ENCODE measurements at places on chromosomes 7 and 10.
A peak's percentile ranks its signal among the peaks of the same experiment; 100 is the strongest.

DNA sequence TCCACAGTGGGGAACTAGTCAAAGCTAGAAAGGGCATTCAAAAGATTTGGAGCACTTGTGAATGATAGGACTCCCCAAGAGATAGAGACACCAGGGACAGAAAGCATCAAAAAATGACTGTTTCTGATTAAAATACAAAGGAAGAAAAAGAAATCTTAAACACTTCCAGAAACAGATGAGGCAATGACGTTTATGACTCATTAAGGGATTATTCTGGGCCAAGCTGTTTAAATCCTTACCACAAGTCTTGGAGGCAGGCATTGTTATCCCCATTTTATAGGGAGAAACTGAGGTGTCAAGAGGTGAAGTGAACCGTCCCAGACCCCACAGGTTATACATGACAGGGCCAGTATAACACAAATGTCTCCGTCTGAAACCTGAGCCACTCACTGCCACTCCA is 68.3 kb upstream of the AMPH start:
- DNase-seq: no peak

DNA sequence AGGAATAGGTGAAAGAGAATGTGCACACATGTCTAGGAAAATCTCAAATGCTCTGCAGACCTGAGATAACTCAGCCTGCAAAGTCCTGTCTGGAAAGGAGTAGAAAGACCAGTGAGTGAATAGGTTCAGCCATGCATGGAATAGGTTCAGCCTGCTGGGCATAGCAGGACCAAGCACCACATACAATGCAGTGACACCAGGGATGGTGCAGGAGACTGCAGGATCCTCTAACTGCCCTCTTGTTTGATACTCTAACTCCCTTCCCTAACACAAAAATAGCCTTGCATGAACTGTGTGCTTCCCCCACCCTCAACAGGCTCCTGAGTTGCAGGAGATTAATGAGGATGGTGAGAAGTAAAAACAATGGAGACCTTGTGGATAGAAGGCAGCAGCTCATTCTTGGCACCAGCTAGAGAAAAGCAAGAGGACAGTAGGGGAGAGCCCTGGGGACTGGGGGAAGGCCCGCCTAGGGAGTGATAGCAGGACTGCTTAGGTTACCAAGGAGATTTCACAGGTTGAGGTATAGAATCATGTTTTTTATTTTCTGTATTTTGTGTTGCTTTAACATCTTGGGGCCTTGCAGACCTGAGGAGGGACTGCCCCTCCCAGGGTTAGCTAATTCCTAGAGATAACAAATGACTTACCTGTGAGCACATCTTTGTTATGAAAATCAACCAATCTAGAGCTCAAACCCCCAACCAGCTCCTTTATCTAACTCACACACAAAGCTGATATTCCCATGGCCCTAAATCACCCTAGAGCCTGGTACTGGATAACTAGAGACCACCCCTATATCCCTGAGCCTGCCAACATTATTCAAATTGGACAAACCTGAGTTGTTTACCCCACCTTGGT is 187.8 kb downstream of the PLPP4 start:
- no peak for DNase-seq

DNA sequence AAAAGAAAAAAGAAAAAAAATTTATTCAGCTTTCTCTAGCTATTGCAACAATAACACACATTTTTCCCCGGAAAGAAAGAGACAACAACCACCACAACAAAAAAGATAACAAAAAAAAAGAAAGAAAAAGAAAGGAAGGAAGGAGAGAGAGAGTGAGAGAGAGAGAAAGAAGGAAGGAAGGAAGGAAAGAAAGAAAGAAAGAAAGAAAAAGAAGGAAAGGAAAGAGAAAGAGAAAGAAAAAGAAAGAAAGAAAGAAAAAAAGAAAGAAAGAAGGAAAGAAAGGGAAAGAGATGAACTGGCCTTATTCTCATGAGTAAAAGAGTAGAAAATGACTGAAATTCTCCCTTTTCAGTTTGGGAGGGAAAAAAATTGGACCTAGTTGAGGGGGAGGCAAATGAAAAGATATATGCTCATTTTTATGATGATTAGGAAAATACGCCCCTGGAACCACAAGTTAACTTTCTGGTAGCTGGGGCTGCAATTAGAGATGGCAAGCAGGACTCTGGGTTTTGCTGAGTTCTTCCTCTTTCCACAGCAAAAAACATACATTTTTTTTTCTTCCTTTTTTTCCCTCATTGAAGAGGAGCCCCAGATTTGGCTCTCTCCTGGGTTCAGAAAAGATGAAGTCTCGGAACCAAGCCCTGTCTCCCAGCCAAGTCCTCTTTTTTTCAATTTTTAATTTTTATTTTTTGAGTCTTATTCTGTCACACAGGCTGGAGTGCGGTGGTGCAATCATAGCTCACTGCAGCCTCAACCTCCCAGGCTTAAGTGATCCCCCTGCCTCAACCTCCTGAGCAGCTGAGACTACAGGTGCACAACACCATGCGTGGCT is 12.6 kb upstream of the PRDX3 start:
- DNase-seq: no peak

DNA sequence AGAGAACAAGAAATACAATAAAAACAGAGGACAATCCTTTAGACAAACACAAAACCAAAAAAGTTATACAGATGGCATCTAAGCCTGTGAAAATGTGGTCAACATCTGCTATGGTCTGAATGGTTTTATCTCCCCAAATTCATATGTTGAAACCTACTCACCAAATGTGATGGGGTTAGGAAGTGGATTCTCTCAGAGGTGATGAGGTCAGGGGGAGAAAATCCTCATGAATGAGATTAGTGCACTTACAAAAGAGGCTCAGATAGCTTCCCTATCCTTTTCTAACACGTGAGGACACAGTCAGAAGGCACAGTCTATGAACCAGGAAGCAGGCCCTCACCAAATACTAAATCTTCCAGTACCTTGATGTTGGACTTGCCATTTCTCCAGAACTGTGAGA is 147.8 kb upstream of the GPR22 start:
- DNase-seq: no peak

DNA sequence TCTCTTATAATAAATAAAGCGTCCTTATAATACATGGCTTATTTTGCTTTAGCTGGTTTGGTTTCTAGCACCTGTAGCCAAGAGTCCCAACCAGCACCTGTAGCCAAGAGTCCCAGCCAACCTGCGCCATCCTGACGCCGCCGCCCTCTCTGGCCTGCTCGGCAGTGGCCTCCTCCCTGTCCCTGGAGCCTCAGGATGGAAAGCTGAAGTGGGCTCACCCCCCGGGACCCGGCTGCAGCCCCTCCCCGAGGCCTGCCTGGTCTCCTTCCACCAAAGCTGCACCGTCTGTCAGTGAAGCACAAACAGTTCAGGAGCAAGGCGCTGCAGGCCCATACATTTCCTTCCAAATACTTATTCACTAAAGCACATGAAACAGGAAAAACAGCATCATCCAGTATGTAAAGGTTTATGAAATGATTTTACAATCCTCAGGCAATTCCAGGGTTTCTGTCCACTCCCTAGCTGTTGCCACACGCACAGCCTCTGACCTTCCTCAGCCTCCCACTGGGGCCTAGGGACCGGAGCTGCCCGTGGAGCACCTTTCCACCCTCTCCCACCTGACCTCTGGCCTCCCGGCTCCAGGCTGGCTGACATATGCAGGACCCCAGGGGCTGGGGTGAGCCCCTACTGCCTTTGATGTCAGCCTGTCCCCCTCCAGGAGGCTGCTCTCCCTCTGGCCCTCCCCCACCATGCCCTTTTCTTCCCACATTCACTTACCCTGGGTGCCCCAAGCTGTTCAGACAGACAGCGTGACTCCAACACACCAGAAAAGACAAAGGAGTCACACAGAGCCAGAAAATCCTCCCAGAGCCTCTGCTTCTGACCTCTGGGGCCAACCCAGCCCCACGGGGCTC is 149.6 kb upstream of the PPP2R2D start:
- DNase-seq: no peak

DNA sequence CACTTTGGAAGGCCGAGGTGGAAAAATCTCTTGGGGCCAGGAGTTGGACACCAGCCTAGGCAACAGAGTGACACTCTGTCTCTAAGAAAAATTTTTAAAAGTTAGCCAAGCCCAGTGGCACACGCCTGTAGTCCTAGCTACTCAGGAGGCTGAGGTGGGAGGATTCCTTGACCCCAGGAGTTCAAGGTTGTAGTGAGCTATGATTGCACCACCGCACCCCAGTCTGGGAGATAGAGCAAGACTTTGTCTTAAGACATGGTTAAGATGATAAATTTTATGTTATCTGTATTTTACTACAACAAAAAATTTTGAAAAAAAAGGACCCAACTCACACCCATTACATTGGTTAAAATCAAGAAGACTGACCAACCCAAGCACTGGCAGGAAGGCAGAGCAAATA is 44.4 kb upstream of the SMARCD3 start:
- no peak for DNase-seq

DNA sequence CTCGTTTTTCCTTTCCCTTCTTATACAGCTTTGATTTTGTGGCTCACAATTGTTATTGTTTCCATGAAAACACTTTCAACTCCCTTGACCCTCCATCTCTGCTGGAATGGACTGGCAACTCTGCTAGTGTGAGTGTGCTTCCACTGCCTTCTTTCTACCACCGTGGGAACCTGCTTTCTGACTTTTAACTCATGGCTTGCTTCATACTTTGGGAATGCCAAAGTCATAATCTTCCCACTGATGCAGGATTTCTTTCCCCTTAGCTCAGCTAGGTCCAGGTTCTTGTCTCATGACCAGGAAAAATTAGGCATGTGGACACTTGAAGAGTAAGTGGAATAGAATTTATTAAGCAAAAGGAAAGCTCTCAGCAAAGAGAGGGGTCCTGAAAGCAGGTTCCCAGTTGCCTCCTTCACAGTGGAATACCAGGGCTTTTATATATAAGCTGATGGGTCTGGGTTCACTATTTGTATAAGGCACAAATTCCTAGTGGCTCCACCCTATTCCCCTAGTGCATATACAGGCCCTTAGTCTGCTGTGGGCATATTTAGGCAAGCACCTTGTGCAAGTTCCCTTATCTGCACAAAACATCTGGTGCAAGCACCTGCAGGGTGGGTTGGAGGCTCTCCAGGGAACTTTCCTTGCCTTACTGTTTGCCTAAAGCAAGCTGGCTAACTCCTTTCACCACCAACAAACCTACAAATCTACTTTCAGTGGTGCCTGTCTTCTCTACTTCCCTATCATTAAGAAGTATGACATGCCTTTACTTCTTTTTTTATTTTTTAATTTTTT is 119.5 kb downstream of the CFAP58 start:
- no peak for DNase-seq

DNA sequence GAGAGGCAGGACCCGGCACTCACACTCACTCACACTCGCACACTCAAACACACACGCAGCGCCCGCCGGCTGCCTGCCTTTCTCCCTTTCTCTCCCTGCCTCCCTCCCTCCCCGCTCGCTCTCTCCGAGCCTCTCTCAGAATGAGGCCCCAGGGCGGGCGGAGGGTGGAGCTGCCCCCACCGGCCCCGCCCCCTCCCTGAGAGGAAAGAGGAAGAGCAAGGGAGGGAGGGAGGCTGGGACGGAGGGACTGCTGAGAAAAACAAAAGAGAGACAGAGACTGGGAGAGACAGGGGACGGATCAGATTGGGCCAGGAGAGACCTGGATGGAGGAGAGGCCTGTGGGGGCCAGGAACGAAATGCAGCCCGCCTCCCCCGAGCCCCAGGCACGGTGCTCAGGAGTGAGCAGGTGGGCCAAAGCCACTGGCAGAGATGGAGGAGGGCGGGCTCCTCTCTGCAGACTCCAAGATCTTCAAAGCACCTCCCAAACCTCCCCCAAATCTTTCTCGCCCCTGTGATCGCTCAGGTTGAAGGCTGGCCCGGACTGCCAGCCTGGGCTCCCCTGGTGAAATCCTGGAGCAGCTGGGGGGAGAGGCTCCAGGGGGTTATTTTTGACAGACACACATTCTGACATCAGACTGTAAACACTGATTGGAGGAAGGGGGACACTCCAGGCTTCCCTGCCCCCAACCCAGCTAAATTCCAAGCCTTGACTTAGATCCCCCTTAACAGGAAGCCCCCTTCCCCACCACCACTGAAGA is 5.1 kb downstream of the LDB1 start:
- DNase-seq: peak; percentile 90

DNA sequence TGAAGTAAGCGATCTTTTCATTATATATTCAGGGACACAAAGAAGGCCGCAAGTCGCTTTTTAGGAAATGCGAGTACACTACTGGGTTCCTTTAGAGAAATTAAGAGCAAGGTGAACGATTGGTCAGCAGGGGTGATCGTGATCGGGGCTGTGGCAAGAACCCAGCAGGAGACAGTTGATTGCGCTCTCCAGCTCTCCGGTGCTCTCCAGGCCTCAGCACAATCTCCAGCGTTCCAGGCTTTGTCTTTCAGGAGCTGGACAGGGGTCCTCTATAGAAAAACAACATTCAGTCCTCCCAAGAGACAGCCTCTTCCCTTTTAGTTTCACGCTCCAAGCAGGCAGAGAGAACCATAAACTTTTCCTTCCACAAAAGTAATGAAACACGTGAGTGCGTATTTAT is 170.5 kb upstream of the KLF6 start:
- DNase-seq: no peak

DNA sequence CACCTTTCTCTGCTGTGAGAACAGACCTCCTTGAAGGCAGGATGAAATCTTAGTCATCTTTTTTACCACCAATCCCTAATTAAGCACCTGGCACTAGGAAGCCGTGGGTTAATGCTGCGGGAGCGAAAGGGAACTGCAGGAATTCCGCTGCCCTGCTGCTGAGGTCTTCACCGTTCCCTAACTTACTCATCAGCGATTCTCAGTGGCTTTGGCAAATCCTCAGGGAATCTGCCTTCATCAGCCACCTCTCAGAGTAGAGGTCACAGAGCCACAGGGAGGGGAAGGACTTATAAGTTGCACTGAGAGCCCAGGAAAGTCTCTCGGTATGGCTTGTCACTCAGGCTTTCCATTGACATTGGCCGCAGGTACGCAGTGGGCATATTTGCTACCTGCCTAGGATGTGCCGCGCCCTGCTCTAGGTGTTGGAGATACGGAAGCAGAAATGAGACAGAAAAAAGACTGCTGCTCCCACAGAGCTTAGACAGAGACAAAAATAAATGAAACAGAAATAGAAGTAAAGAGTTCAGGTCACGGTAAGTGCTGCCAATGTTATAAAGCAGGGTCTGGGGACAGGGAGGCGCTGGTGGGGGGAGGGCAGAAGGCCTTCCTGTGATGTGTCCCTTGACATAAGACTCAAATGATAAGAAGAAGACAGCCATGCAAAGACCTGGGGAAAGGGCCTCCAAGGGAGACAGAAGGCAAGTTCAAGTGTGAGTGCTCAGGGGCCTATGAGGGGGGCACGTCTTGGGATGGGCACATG is 72.6 kb upstream of the OPALIN start:
- DNase-seq: no peak

DNA sequence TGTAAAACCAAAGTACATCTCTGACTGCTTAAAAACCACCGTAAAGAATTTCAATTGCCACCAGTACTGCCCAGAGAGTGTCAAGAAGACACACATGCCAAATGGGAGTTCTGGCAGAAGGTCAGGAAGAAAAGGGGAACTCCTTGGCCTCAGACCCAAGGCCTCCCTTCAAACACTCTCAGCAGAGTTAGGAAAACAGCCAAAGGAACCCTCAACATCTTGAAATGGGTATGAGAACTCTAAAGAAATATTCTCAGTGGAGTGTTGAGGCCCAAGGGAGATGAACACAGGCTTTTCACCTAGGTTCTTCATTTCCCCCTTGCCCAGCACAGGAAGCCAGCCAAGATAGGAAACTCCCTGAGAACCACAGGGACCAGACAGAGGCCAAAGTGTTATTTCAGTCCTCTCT is 96.1 kb upstream of the ASAH2 start:
- DNase-seq: peak; percentile 61

GRCh38 chr10:94075506-94075905 is 81.8 kb downstream of the PLCE1 start:
- DNase-seq: no peak
